NCI-H748 treated with DMSO at 0.1 percent for 48 hours (cell line): ENCODE measurements at places on chromosomes 11 and 22.

DNA sequence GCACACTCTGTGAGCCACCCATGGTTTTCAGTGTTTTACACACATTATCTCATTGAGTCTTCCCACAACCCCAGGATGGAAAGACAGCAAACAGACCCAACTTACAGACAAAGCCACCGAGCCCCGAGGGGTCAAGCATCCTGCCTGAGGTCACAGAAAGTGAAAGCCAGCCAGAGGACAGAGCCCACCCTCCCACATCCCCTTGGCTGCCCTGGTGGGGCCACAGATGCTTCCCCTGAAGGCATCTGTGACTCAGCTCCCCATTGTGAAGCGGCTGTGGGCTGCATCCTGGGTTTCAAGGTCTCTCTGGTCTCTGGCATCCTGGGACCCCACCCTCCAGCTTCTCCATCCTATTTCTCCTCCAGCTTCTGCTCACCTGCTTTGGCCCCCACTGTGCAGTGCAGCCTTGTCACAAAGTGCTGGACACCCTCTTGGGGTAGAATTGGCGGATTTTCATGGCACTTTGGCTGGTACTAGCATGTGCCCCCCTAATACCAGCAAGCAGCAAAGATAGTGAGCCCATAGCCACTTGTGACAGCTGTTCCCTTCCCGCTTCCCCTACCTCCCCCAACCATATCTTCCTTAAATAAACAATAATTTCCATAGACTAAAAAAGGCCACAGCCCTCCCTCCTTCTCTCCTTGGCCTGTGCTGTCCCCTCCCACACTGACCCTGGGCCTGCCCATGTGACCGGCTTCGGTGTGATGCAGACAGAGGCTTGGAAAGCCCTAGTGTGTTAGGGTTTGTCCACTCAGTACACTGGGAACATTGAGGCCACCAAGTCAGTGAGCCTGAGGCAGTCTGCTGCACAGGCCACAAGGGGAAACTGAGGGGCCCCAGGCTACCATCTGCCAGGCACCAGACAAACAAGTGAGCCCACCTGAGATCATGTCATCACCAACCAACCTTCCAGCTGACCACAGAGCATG lies 53.9 kb upstream of the SHISAL1 start:
- no peak for DNase-seq

DNA sequence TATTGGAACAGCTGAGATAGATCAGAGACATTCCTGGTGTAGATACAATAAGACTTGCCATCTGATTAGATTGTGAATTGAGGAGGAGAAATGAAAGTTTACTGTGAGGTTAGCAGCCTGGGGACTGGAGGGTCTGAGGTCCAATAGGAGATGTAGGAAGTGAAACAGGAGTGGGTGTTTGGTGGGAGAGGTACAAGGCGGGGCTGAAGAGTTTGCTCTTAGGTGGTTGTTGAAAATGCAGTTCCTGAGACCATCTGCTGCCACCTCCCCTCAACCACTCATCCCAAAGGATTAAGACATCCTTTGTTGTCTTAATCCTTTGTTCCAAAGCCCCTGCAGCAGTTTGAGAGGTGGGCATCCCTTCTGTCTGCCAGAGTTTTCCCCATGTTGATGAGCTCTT lies 14.8 kb downstream of the PIWIL4 start:
- no peak for DNase-seq

DNA sequence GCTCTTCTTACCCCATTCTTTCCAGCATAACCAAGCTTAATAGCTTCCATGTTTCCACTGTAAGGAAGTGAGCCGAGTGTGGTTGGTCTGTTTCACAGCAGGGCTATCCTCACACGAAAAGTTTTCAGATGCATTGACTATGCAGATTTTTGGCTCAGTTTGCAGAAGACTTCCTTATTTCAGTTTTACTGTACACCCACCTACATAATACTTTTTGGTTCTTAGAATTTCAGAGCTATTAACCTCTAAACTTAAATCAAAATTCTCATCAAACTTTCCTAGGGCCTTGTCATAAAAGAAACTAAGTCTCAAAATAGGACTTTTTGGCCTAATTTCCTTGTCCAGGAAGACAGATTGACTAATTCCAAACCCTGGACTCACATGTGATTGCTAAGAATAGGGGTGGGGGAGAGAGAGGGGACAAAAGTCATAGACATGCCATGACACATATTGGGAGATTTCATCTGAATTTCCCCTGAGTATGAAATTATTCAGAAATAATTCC lies 7.3 kb upstream of the EHF start:
- DNase-seq, result no peak

GRCh38 chr22:34783436-34783835 lies 282.5 kb upstream of the ISX start:
- DNase-seq, result no peak

DNA sequence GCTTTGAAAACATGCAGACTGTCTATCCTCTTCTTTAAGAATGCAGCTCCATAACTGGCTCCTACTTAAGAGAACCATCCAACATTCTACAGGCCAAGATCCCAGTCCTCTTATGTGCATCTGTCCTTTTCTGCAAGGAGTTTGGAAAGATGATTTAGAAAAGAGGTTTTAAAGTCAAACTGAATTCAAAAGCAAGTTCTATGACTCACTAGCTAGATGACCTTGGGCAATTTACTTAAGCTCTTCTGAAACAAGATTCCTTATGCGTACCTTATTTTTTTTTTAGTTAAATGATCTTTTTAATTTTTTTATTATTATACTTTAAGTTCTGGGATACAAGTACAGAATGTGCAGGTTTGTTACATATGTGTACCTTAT lies 29.2 kb downstream of the GUCY1A2 start:
- no peak for DNase-seq

DNA sequence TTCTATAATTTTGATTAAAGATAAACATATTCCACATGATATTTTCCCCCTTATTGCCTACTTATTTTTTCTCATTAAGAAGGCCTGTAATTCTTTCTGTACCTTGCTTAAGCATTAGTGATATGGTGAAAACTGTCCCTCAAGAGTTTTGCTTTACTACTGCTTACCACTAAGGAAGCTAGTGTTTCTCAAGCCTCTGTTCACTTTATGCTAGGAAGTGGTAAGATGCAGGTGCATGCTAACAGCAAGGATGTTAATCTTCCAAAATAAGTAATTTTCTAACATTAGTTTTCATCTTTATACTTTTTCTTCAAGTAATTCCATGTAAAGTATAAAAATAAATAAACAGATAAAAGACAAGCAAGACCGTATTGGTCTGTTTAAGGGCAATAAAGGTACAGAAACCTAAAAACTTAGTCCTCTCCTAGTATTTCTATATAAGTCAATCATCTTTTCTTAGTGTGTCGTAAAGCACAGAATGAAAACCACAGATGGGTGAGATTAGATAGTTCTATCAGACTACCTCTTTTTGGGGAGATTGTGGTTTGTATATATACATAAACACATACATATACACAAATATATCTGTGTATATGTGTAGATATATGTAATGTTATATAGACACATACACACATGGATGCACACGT lies 731.0 kb upstream of the CNTN5 start:
- no peak for DNase-seq

GRCh38 chr11:13672576-13673210 lies 4.2 kb downstream of the FAR1 start:
- peak; percentile 19 for DNase-seq

DNA sequence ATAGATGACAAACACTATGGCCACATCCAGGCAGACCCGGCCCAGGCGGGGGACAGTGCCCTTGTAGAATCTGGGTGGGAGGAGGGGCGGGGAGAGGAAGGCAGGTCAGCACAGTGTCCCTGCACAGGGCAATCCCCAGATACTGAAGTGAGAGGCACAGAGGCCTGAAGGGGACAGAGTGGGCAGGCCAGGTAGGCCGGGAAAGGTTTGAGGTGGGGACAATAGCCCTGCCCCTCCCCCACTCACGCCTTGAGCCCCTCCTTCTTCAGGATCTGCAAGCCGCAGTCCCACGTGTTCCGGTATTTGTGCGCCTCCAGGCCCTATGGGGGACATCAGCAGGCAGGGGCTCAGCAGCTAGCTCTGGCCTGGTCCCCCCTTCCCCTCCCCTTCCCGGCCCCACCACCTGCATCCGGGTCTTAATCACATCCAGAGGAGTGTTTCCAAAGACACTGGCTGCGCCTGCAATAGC lies 2.3 kb downstream of the SLC25A1 start:
- no peak for DNase-seq

DNA sequence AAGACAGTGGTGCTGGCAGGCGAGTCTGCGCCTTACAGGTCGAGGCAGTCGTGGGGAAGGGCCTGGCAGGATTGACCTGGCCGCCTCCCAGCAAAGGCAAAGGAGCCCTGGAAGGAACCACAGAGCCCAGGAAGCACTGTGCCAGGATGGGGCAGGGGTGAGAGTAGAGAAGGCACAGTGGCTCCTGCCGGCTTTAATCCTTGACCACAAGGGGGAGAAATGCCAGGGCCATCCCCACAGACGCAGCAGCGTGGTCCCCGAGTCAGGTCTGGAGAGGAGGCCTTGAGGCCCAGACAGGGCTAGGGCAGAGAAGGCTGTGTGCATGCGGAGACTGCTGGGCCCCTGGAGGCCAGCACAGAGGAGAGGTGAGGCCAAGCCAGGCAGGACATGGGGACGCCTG lies 9.9 kb upstream of the NDUFS8 start:
- DNase-seq, result no peak

DNA sequence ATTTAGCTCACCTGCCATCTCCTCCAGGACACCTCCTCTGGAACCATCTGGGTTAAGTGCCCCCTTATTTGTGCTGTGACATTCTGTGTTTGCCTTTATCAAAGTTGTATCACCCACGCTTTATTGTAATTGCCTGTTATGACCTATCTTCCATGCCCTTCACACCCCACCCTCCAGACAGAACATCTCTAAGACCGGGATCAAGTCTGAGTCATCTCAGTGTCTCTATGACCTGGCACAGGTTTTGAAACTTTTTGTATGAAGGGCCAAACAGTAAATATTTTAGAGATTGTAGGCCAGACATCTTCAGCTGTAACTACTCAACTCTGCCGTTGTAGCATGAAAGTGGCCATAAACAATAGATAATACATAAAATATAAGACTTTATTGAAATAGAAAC lies 161.8 kb downstream of the SPON1 start:
- DNase-seq, result no peak

GRCh38 chr22:43263645-43264514 lies 76.9 kb upstream of the TTLL12 start:
- DNase-seq, result peak; percentile 63

DNA sequence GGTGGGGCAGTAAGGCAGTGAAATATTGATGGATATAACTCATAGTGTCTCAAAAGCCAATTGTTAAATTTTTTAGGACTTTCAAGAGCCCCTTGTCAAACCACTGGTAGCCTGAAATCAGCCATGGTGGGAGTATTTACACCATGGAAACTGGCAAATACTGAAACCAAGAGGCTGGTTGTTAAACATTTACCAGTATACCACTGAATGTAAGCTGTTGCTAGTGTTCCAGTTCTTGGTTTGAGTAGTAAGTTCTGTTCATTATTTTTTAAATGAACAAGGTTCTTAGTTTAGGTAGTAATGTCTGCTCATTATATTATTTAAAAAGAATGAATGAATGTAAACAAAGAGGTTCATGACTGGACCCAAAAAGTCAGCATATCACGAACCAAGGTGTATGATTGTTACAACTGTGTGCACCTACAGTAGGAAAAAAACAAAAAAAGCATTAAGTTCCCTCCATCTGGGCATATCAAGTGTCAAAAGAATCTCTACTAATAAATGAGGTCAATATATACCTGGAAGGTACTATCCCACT lies 4.5 kb upstream of the EIF3F start:
- DNase-seq, result no peak

DNA sequence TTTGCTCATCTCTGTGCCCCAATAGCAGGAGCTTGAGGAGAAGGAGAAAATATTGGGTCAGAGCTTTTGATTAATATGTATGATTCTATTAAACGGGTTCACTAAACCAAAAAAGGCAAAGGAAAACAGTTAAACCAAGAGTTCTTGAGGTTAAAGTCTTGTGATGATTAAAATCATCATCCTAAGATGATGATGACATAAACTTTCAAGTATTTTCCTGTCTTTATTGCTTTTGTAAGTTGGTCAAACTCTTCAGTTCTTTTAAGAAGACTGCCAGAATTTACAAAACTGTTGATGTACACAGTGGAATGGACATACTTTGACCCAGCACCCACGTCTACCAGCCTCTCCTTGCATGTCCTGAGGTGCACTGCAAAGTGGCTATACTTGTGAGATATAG lies 41.0 kb downstream of the FDX1 start:
- no peak for DNase-seq

- peak; percentile 7 for DNase-seq
Measured at GRCh38 chr22:25334162-25334490, 114.7 kb downstream of the CRYBB2 start.

DNA sequence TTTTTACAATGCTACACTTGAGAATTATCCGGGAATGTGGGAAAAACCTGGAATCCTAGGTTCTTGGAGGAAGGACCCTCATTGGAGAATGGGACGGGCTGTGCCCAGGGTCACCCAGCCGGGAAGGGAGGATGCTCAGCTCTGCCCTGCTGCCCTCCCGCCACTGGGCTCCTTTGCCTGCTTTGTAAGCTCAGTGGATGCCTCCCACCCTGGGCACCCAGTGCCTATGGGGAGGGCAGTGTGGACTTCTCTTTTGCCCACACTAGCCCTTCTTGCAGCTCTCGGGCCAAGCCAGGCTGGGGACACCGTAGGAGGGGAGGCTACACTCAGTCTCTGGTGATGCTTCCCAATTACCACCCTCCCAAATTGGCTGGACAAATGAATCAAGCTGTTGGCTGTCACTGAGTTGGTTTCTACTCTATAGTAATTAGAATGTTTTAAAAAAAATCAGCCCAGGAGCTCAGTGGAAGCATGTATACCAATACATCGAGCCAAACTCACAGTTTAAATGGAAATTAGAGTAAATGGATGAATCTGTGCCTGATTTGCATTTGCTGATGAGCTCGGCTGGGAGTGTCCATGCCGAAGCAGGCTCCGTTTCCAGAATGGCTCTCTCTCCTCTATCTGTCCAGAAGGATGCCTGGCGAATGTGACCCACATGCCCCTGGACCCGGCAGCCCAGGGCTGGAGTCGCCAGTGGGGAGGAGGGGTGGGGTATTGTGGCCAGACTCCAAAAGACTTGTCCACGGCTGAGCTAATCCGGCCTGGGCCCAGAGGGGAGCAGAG lies 317.0 kb downstream of the CTTN start:
- no peak for DNase-seq

DNA sequence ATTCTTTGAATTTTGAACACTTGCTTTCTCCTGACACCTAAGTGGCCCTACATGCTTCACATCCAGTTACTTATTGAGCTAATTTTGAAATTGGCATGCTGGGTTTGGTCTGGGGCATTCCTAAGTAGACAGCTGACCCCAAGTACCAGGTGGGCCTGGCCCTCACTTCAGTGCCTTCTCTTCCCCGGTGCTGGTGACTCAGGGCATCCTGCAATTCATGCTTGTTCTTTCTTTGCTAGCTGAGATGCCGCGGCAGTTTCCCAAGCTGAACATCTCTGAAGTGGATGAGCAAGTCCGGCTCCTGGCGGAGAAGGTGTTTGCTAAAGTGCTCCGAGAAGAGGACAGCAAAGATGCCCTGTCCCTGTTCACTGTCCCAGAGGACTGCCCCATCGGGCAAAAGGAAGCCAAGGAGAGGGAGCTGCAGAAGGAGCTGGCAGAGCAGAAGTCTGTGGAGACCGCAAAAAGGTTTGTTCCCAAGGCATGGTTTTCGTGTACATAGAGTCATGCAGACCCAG lies 6.3 kb downstream of the AMPD3 start:
- no peak for DNase-seq
